ENCODE measurements at places on chromosomes 16 and 17.

GRCh38 chr17:280901-281300 lies 71.7 kb downstream of the RPH3AL start:
- no peak overlapping the region for H3K27ac ChIP-seq
- H3K36me3 ChIP-seq: no peaks in the 10 kb centered on the region
- no peaks in the 10 kb centered on the region for H3K4me1 ChIP-seq
- H3K27me3 ChIP-seq: no peaks in the 10 kb centered on the region
- DNase-seq: no peak

DNA sequence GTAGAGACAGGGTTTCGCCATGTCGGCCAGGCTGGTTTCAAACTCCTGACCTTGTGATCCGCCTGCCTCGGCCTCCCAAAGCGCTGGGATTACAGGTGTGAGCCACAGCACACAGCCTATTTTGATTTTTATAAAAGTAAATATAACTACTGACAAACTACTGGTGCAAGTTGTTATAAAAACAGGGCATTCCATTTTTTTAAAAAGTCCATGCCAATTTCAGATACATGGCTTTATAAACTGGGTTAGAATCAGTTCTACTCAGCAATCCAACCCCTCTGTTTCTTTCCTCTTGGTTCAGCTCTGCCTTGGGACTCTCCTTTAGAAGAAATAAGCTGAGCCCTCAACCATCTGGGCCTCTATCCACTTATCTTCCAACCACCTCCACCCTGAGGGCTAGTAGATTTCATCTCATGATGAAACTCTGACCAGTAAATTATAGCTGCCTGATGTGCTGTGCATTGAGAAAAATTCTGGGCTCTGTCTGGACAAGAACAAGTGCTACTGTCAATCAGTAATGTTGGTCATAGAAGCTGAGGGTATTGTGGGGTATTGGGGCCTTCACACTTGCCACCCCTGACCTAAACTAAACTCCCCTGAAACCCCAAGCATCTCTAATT lies 10.2 kb downstream of the RANBP10 start:
- H3K27ac ChIP-seq: no peak overlapping the region
- DNase-seq: no peak
- H3K4me1 ChIP-seq: no peaks in the 10 kb centered on the region
- H3K4me3 ChIP-seq: no peak overlapping the region
- no peaks in the 10 kb centered on the region for H3K27me3 ChIP-seq

GRCh38 chr16:17590711-17591654 lies 120.2 kb upstream of the XYLT1 start:
- H3K4me1 ChIP-seq: no peaks in the 10 kb centered on the region
- H3K36me3 ChIP-seq: no peaks in the 10 kb centered on the region
- no peak for DNase-seq
- H3K27me3 ChIP-seq: no peaks in the 10 kb centered on the region

DNA sequence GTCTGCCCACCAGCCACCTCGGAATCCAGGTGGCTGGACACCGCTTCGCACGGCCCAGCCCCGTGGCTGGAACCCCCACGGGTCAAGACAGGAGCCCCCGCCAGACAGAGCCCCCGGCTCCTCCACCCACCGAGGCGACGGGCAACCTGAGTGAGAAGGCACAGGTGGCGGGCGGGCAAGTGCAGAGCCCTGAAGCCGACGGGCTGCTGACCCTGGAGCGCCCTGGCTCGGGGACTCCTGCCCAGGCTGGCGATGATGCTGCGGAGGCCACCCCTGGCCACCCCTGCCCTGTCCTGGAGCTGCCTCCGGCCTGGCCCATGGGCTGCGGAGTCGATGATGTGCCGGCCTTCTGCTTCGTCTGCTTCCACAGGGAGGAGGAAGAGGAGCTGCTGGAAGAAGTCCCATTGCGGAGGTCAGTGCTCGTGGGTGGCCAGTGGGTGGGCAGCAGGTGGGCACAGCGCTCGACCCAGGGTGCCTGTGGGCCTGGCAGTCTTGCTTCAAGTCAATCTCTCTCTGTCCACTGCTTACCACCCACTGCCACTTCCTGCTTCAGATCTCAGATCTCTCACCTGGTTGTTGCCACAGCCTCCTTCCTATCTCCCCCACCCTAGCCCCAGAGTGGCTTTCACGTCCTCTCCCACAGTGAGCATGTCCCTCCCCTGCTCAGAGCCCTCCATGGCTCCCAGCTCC lies 33.1 kb upstream of the SBK1 start:
- H3K4me3 ChIP-seq: no peak overlapping the region
- no peaks in the 10 kb centered on the region for H3K27me3 ChIP-seq
- H3K36me3 ChIP-seq: no peaks in the 10 kb centered on the region
- H3K27ac ChIP-seq: no peak overlapping the region
- H3K4me1 ChIP-seq: peaks cover 33% of the 10 kb centered on the region

DNA sequence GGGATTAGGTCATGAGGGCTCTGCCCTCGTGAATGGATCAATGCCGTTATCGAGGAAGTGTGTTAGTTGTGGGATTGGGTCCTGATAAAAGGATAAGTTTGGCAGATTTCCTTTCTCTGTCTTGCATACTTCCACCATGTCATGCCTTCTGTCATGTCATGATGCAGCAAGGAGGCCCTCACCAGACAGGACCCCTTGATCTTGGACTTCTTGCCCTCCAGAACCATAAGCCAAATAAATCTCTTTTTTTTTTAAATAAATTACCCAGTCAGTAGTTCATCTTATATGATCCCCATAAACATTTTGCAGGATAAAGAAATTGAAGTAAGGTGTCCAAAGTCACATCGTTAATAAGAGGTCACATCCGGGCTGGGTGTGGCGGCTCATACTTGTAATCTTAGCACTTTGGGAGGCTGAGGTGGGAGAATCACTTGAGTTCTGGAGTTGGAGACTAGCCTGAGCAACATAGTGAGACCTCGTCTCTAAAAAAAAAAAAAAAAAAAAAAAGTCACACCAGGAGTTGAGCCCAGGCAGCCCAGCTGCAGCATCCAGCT lies 25.2 kb downstream of the HEXIM2 start:
- H3K4me1 ChIP-seq: no peaks in the 10 kb centered on the region
- DNase-seq: no peak
- H3K4me3 ChIP-seq: no peak overlapping the region
- H3K27me3 ChIP-seq: no peaks in the 10 kb centered on the region
- H3K27ac ChIP-seq: no peak overlapping the region
- H3K36me3 ChIP-seq: no peaks in the 10 kb centered on the region

DNA sequence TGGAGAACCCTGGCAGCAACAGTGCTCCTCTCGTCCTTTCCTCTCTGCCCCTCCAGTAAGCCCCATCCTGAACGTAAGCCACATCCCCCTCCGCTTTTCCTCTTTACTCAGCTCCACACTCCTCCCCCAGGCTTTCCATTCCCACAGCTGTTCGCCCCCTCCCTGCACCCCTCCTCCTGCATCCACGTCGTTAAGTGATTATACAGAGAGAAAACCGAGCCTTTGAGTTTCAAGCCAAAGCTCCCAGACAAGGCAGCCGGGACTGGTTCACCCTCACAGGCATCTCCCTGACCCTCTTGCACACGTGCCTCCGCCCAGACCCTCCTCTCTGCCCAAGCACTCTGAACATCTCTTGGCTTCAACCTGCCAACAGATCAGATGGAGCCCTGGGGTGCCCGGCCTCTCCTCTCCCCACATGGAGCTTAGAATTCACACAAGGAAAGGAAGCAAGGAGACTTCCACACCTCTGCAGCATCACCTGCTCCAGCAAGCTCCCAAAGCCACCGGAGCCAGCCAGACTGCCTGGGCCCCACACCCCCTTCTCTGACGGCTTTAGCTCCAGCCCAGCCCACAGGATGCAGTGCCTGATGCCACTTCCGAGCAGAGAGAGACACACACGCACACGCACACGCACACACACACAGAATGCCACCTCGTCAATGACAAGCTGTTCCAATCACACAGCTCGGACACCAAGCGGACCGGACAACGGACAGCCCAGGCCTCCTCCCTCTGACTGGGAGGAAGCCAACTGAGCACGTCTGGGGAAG lies 99.9 kb upstream of the CCL2 start:
- H3K4me1 ChIP-seq: peaks cover 55% of the 10 kb centered on the region
- peak overlapping the region; percentile 74 for H3K4me3 ChIP-seq
- no peaks in the 10 kb centered on the region for H3K36me3 ChIP-seq
- 0 out of 2 replicates have a peak overlapping the region, but pooled peaks have one; percentile 11 for H3K27ac ChIP-seq
- 0 out of 2 replicates have a peak, but pooled peaks cover 3% of the 10 kb centered on the region for H3K27me3 ChIP-seq
- DNase-seq: peak; percentile 51

- no peak overlapping the region for H3K4me3 ChIP-seq
- H3K36me3 ChIP-seq: no peaks in the 10 kb centered on the region
- H3K4me1 ChIP-seq: no peaks in the 10 kb centered on the region
Measured at GRCh38 chr17:63170795-63171194, 204.8 kb downstream of the TANC2 start.

DNA sequence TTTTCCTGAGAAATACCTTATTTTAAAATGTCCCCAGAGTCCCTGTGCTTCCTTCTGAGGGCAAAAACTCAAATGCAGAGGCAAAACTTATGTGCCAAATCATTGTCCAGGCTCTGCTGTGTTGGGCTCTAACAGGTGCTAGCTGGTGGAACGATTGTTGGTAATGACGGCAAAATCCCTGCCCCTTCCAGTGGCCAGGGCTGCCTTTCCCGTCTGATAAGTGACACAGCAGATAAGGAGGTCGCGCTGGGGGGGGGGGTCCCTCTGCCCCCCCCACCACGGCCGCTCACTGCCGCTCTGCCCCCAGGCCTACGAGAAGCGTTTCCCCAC lies 29.1 kb downstream of the SEC14L5 start:
- peaks cover 23% of the 10 kb centered on the region for H3K27me3 ChIP-seq
- no peaks in the 10 kb centered on the region for H3K36me3 ChIP-seq
- peak overlapping the region; percentile 55 for H3K4me3 ChIP-seq
- H3K4me1 ChIP-seq: no peaks in the 10 kb centered on the region
- DNase-seq: peak; percentile 48

DNA sequence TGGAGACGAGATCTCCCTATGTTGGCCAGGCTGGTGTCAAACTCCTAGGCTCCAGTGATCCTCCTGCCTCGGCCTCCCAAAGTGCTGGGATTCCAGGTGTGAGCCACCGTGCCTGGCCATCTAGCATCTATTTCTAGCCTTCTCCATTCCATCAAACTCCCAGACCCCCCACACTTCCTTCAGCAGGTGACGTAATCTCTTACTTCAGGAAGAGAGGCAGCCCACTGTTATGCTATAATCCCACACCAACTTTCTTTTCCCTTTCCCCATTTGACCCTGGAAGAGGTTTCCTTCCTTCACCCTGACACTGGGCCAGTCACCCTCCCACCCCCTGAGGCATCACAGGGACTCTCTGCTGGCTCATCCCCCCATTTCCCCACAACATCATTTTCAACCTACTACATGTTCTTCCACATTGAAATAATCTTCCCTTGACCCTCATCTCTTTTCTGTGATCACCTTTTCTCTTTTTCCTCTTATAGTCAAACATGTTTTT lies 7.6 kb downstream of the ITGA2B start:
- H3K4me1 ChIP-seq: peaks cover 7% of the 10 kb centered on the region
- H3K27me3 ChIP-seq: peaks cover 44% of the 10 kb centered on the region
- no peak for DNase-seq

DNA sequence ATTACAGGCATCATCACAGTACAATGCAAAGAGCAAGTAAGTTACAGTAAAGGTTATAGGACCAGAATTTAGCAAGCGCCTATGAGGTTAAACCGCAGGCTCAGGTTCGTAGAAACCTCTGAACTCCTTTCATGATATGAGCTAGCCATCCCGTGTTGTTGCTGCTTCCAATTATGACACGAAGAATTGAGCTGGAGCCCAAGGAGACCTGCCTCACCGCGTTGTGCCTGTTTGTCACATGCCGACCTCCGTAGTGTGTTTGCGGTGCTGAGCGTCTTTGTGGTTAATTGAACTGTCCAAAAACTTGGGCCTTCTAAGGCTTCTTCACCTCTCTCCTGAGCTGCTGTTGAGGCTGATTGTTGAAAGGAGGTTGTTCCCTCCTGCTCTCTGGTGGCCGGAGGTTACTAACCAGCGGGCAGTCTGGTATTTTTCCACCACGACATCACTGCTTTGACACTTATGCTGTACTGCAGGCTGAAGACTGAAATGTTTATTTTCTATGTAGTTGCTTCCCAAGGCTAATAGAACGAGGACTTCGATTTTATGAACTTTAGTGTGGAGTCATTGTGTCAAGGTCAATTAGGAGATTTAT lies 67.5 kb downstream of the SEC14L1 start:
- H3K27ac ChIP-seq: no peak overlapping the region
- no peaks in the 10 kb centered on the region for H3K27me3 ChIP-seq
- peak; percentile 22 for DNase-seq
- no peaks in the 10 kb centered on the region for H3K4me1 ChIP-seq

DNA sequence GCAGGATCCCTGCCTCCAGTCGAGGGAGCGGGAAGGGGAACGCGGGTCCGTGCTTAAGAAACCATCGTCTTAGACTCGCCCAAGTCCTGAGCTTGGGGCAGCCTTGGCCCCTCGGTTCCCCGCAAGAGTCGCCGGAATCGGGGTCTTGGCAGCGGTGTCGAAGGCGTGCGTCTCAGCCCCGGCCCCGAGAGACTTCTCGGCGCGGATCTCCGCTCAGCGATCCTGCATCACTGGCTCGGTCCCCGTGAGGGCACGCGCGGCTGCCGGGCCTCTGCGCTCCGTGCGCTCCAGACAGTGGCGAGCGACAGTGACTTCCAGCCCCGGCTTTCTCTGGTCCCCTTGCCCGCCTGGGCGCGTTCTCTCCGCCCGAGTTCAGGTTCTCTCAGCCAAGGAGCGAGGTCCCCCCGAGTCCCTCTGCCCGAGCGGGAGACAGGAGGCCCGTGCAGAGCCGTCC lies 380 bp downstream of the HS3ST3A1 start:
- peak overlapping the region; percentile 72 for H3K4me3 ChIP-seq
- H3K36me3 ChIP-seq: no peaks in the 10 kb centered on the region
- H3K27ac ChIP-seq: no peak overlapping the region
- H3K27me3 ChIP-seq: peaks cover 27% of the 10 kb centered on the region

- peak; percentile 86 for DNase-seq
- no peaks in the 10 kb centered on the region for H3K27me3 ChIP-seq
- H3K36me3 ChIP-seq: no peaks in the 10 kb centered on the region
- no peak overlapping the region for H3K4me3 ChIP-seq
- H3K4me1 ChIP-seq: no peaks in the 10 kb centered on the region
- no peak overlapping the region for H3K27ac ChIP-seq
Measured at GRCh38 chr17:65797809-65798208, 236.4 kb upstream of the AXIN2 start.

GRCh38 chr17:37802061-37802595 lies 57.3 kb upstream of the HNF1B start:
- H3K27ac ChIP-seq: no peak overlapping the region
- DNase-seq: no peak
- H3K4me1 ChIP-seq: no peaks in the 10 kb centered on the region

GRCh38 chr16:3548445-3548844 lies 28.8 kb downstream of the NLRC3 start:
- H3K27ac ChIP-seq: no peak overlapping the region
- peaks cover 5% of the 10 kb centered on the region for H3K4me1 ChIP-seq
- no peaks in the 10 kb centered on the region for H3K36me3 ChIP-seq
- no peak for DNase-seq
- no peak overlapping the region for H3K4me3 ChIP-seq
- H3K27me3 ChIP-seq: peaks cover 14% of the 10 kb centered on the region

DNA sequence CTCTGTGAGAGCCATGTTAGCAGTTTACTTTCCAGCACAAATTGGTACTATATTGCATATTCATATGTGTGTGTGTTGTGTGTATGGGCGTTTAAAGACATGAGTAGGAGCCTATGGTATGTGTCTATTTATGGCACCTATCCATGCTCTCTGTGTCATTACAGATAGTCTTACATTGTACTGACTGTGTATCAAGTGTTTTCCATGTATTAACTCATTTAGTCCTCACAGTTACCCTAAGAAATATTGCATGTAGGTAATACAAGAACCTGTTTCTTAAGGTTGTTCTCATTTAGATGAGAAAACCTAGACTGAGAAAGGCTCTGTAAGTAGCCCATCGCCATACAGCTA lies 1.6 kb downstream of the ALG1 start:
- H3K27me3 ChIP-seq: no peaks in the 10 kb centered on the region
- no peak overlapping the region for H3K4me3 ChIP-seq

Measured in GM23338 (cell line).